ENCODE measurements at places on chromosomes 7 and 10. TPM values are rescaled to one million over a fixed set of nuclear protein-coding genes. Genes with fewer than 3 reads are reported as not detected.

The UCMA gene
- total RNA-seq, result not detected

The GPR85 gene
- not detected for total RNA-seq

The WASL gene
- total RNA-seq, result 39.3 TPM

The MORN4 gene
- total RNA-seq, result 11.9 TPM

The CDH23 gene
- total RNA-seq, result 1.1 TPM

The EPO gene
- 0.44 TPM for total RNA-seq

The FOXI2 gene
- total RNA-seq, result 0.29 TPM

The OPALIN gene
- total RNA-seq, result not detected
